Erythroblast (primary cell): ENCODE measurements at places on chromosomes 16 and 17.
A peak's percentile ranks its signal among the peaks of the same experiment; 100 is the strongest.

- DNase-seq, result no peak
Measured at GRCh38 chr17:22470411-22471175, 778.3 kb downstream of the KCNJ18 start.

GRCh38 chr16:23944381-23944780 is 108.6 kb downstream of the PRKCB start:
- DNase-seq, result no peak

DNA sequence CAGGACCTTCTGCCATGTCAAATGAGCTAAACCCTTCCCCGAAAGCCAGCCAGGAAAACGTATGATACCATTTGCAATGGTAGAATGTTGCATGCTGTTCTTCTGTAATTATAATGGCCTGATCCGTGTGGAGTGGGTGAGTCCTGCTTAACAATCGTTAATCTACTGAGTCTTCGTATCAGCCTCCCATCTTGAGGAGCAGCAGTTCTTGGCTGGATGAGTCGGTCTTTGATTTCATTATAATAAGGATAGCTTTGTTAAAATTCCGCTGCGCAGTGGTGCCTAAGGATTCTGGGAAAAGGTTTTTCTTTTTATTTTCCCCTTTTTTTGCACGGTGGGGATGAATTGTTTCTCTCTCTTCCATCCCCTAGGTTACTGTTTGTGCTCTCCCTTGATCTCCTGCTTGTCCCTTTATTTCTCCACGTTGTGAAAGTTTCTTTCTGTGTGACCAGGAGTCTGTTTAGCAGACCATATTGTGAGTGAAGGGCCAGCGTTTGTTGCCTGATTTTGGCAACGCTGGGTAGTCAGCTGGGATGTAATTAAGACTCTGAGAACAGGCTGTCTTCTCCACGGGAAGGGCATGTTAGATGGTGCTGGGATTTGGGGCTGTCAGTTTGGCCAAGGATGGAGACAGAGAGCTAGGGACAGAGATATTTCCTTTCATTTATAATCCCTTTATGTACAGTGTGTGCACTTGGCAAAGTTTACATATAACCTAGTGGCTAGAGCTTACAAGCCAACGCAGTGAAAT is 263.0 kb downstream of the FTO start:
- DNase-seq, result no peak

GRCh38 chr17:29369831-29370735 is 20.1 kb upstream of the TAOK1 start:
- peak; percentile 66 for DNase-seq

GRCh38 chr17:9105068-9105868 is 84.0 kb downstream of the NTN1 start:
- DNase-seq, result no peak
